Activated CD8-positive, alpha-beta memory T cell treated with anti-CD3 and anti-CD28 coated beads for 4 hours (primary cell): ENCODE measurements at places on chromosomes 13 and 19.

- DNase-seq = no peak
Observed at GRCh38 chr13:21243045-21243897, 66.8 kb downstream of the MRPL57 start.

GRCh38 chr19:49999371-50000010, 25.7 kb downstream of the VRK3 start:
- DNase-seq = no peak

GRCh38 chr13:110492679-110493593, 68.6 kb downstream of the RAB20 start:
- DNase-seq = no peak

DNA sequence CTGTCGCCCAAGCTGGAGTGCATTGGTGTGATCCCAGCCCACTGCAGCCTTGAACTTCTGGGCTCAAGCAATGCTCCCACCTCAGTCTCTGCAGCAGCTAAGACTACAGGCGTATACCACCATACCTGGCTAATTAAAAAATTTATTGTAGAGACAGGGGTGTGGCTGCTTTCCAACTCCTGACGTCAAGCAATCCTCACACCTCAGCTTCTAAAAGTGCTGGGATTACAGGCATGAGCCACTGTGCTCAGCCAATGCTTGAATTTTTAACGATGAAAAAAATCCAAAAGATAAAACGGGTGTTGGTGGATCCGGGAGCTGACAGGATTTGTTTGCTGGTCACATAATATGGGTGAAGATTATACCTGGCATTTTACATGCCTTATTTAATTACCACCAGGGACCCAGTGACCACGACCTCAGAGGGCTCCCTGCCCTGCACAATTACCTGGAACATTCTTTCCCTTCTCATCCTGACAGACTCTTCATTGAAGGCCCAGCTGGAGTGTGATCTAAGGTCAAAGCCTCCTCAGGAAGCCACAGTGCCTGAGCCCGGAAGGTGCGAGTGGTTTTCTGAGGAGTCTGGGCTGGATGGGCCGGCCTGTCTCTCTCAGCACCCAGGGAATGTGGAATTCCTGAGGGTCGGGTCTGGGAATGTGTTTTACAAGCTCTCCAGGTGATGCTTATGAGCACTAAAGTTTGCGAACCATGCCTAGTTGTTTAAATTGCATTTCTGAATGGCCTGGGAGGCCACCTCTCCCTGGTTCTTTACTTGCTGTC, 193.3 kb downstream of the USP12 start:
- DNase-seq = no peak

DNA sequence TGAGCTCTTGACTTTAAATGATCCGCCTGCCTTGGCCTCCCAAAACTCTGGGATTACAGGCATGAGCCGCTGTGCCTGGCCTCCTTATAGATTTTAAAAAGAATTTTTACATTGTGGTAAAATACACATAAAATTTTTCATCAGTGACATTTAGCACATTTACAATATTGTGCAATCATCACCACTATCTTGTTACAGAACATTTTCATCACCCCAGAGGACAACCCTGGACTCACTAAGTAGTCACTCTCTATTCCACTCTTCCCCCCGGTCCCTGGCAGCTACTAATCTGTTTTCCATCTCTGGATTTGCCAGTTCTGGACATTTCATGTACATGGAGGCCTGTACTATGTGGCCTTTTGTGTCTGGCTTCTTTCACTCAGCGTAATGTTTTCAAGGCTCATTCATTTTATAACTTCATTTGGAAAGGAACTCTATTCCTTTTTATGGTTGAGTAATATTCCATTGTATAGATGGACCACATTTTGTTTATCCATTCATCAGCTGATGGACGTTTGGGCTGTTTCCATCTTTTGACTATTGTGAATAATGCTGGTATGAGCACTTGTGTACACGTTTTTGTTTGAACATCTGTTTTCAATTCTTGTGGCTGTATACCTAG, 19.9 kb downstream of the MEGF8 start:
- DNase-seq = no peak

DNA sequence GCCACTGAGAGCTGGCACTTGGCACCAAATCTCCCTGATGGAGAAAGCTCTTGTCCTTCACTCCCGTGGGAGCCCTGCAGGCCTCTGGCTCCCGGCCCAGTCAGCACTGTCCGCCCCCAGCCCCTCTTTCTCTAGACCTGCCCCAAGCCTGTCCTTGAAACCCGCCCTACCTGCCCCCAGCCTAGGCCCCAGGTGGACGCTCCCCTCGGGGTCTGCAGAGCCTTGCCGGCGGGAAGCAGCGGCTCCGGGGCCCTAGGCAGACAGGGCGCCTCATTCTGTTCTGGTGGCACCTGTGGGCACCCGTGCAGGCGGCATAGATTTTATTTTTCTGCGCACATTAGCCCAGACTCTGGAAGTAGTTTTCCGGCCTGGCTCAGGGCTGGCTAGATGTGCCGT, 17.6 kb downstream of the IL17D start:
- DNase-seq = no peak

DNA sequence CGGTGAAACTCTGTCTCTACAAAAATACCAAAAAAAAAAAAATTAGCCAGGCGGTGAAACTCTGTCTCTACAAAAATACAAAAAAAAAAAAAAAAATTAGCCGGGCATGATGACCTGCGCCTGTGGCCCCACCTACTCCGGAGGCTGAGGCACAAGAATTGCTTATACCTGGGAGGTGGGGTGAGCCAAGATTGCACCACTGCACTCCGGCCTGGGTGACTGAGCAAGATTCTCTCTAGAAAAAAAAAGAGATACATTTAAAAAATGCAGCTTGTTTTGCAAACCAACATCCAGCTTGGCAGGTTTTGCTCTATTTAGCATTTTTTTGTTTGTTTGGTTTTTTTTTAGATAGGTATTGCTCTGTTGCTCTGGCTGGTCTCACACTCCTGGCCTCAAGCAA, 6.7 kb upstream of the PGPEP1 start:
- DNase-seq = no peak

DNA sequence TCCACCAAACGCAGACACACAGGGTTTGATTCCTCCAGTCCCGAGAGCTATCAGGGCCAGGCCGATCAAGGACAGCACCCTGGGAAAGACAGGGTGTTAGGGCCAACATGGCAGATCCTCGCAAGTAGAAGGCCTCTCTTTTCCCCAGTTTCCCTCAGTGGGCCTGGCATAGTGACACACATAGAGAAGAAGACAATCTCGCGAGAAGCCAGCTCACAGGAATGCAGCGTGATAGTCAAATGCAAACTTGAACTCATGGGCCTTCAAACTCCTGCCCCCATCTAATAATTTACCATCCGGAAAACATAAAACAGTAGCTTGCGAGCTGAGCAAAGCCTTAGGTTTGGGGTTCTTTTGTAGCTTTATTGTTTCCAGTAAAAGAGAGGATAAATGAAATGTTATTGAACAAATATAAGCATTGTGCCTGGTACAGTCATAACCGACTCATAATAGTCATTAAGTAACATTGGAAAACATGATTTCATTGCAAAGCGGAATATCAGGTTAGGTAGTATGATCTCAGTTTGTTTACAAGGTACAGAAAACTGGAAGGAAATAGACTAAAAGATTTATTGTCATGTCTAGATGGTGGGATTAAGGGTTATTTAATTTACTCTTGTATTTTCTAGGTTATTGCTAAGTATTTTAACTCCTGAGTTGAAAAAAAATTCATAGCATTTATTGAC, 30.5 kb downstream of the SLC15A1 start:
- DNase-seq = no peak

GRCh38 chr19:45011959-45012358, 10.7 kb downstream of the RELB start:
- no peak for DNase-seq

DNA sequence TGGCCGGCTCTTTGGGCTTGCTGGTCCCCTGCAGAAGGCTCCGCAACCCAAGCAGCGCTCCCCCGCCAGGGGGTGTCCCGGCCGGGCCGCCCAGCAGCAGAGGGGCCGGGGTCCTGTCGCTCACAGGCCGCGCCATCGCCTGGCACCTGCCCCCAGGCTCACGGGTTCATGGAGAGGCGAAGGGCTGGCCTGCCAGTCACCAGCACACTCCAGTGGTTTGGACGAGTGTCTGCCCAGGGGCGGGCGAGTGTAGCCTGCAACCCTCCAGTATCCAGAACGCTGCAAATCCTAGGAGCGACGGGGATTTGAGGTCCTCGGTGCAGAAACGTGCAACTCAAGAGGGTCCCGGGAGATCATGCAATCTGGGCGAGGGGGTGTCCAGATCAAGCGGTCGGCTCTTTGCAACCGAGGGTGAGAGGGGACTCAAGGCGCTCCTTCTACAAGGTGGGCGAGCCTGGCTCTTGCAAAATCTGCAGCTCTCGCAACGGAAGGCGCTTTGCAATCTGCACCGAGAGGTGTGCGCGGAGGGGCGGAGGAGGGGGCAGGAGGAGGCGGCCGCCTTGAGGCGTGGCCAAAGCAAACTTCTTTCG, at the start of gene DBP:
Gene DBP (minus strand): TSS at position 521 of the 590 bp plus-strand sequence. CDS start 385 bp downstream, at position 136.
- no peak for DNase-seq

GRCh38 chr19:35034005-35034502, 3.8 kb downstream of the SCN1B start:
- no peak for DNase-seq
